ENCODE measurements at places on chromosomes 2 and 18.
A peak's percentile ranks its signal among the peaks of the same experiment; 100 is the strongest.

DNA sequence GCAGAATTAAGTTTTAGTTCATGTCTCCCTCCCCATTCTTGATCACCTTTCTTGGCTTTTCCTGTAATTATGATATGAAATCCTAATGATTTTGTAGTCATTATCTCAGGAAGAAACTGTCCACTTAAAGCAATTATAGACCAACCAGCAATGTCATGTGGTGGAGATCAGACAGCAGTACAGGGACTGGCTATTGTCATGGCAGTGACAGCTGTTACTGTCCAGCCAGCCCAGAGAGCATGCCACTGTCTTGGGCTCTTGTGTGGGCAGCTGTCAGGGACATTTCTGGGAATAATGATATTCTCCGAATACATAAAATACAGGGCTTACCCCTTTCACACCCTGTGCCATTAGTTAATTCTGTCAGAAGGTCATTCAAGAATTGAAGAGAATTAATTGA lies 355.3 kb upstream of the RAB12 start:
- DNase-seq, result no peak

DNA sequence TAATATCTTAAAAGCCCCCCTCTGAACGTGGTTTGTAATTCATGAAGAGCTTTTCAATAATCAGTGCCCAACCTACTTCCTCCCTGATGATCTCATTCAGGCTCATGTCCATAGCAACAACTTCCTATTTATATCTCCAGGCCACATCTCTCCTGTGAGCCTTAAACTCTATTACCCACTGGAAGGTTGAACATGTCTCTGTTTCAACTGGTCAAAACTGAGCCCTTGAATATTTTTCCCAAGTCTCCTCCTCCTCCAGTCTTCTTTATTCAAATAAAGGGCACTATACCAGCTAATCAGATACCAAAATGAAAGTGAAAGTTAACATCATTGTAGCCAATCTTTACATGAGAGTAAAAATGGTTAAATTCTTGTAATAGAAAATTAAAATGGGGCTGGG lies 63.7 kb upstream of the ITGA4 start:
- DNase-seq, result peak; percentile 46

GRCh38 chr2:88770016-88770415 lies 78.5 kb downstream of the RPIA start:
- DNase-seq, result no peak

DNA sequence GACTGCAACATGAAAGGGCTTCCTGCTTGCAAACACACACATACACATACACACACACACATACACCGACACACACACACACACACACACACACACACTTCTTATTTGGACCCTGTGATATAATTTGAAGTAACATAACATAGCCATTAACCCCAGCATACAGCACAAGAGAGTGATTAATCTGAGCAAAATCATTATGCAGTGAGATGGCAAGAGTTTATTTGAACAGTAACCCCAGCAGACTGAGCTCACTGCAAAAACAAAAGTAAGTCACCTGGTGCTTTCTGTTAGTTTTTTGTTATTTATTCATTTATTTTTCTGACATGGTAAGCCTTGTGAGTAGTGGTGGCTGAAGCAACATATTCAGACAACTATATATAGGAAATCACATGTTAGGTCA lies 93.7 kb downstream of the NOL4 start:
- no peak for DNase-seq

DNA sequence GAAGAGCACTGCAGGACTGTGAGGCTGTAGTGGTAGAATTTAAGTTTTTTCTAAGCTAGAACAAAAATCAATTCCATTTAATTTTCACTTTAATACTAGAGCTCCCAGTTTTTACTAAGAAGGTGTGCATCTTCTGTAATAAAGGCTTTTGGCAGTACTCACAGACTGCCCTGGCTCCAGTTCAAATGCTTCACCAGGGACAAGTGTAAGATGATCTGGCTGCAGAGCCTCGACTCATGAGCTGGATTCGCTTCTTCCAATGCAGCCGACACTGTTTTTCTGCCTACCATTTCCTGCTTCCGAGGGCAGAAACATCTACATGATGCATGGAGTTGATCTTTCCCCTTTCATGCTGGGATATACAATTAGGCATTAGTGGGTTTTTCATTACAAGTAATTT lies 87.0 kb downstream of the FARSB start:
- DNase-seq, result no peak

- no peak for DNase-seq
Observed at GRCh38 chr2:26471289-26471688, 6.6 kb downstream of the OTOF start.
